ENCODE measurements at places on chromosomes 7 and 10. TPM values are rescaled to one million over a fixed set of nuclear protein-coding genes. Genes with fewer than 3 reads are reported as not detected.

The ADRA2A gene
- under 0.01 TPM for total RNA-seq

The VCL gene
- 60.3 TPM for total RNA-seq

The CNOT4 gene
- 11.6 TPM for total RNA-seq

The TAS2R38 gene
- total RNA-seq: not detected

The SMO gene
- 1.5 TPM for total RNA-seq

The KNDC1 gene
- not detected for total RNA-seq

Data from dermis lymphatic vessel endothelial cell (primary cell).